Stomach (tissue), 19 donors: ENCODE measurements at places on chromosomes 2 and 18.

DNA sequence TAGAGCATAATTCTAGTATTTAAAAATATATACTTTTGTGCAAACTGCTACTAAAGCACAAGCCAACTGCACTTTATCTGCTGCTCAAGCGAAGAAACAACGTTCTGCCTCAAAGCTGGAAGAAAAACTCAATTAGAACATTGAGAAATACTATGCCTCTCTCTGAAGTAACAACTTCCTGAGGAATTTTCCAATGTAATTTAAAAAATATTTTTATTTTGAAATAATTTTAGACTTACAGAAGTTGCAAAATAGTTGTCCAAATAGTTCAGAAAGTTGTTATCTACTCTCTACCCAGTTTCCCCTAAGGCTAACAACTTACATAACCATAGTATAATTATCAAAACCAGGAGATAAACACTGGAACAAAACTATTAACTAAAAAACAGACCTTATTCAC lies 12.3 kb upstream of the POLI start:
- DNase-seq, result no peak

- no peak for DNase-seq
These were observed 72.4 kb downstream of the MBP start for GRCh38 chr18:77060151-77060550.

GRCh38 chr2:198102856-198103255 lies 298.5 kb downstream of the PLCL1 start:
- no peak for DNase-seq

DNA sequence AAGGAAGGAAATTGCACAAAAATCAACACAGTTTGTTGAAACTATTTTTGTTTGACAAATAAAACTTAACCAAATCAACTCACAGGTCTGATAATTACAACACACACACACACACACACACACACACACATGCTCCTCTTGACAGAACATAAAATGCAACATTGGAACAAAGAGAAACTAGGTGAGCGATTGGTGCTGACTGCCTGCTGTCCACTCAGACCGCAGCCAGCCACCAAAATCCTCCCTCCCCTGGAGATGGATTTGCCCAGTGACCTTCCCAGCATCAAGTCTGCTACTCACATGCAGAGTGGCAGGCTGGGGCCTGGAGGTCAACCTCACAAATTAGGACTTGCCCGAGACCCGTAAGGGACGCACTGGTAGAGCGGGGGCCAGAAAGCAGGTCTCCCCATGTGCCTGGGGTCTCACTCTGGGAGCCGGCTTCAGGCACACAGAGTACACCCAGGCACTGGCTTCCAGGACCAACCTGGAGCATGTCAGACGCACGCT lies 61.4 kb downstream of the DIPK1C start:
- peak; percentile 36 for DNase-seq

GRCh38 chr2:45448217-45448616 lies 162.8 kb downstream of the SRBD1 start:
- DNase-seq, result no peak

GRCh38 chr2:109630441-109631430 lies 16.6 kb downstream of the SOWAHC start:
- DNase-seq, result no peak

GRCh38 chr2:84882775-84883550 lies 2.1 kb upstream of the TRABD2A start:
- DNase-seq, result no peak
